ENCODE measurements at places on chromosomes 6 and 20.

DNA sequence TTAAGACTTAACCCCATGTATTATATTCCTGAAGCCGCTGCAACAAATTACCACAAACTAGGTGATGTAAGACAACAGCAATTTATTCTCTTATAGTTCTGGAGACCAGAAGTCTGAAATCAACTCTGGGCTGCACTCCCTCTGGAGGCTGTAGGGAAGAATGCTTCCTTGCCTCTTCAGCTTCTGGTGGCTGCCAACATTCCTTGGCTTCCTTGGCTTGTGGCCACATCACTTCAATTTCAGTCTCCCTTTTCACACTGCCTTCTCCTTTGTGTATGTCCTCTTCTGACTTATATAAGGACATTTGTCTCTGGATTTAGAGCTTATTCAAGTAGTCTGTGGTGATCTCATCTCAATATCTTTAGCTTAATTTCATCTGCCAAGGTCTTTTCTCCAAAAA lies 141.6 kb downstream of the DHX35 start:
- no peak for DNase-seq

GRCh38 chr6:15573384-15573783 lies 89.4 kb downstream of the DTNBP1 start:
- no peak for DNase-seq

DNA sequence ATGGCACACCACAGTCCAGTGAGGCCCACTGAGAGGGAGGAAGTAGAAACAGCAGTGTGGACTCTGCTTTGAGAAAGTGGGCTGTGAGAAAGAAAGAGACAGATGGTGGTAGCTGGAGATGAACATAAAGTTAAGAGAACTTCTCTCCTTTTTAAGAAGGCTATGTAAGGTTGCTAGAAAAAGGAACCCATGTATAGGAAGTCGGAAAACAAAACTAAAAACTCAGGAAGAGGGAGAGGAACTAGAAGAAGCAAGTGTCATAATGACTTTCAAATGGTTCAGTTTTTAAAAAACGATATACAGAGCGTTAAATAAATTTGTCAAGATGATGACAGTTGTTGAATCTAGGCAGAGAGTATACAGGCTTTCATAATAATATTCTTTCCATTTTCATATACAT lies 25.4 kb upstream of the GMNN start:
- no peak for DNase-seq

DNA sequence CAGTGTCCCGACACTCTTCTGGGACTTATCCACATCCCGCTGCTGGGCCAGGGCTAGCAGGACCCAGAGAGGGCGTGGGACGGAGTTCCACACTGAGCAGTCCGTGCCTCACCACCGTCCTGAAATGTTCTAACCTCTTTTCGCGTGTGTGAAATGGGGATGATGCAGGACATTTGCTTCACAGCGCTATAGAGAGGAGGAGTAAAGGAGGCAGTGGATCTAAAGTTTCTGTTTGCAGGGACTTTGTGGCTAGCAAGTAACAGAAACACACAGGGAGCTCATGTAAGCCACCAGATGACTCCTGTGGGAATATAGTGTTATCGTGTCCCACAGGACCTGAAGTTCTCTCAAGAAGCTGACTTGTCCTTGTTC lies 634 bp downstream of the ITPA start:
- no peak for DNase-seq

- no peak for DNase-seq
Measured at GRCh38 chr20:57400821-57401564, 9.8 kb downstream of the RBM38 start.

DNA sequence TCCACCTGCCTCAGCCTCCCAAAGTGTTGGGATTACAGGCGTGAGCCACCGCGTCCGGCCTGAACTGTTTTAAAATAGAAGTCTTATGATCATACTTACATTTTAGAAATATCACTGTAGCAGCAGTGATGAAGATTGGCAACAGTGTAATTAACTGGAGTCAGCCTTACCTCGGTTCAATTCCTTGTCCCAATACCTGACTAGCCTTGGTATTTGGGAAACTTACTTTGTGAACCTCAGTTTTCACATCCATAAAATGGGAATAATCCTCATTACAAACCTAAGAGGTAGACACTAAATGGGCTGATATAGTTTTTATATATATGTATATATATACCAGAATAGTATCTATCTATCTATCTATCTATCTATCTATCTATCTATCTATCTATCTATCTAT lies 19.3 kb downstream of the PHF20 start:
- no peak for DNase-seq

DNA sequence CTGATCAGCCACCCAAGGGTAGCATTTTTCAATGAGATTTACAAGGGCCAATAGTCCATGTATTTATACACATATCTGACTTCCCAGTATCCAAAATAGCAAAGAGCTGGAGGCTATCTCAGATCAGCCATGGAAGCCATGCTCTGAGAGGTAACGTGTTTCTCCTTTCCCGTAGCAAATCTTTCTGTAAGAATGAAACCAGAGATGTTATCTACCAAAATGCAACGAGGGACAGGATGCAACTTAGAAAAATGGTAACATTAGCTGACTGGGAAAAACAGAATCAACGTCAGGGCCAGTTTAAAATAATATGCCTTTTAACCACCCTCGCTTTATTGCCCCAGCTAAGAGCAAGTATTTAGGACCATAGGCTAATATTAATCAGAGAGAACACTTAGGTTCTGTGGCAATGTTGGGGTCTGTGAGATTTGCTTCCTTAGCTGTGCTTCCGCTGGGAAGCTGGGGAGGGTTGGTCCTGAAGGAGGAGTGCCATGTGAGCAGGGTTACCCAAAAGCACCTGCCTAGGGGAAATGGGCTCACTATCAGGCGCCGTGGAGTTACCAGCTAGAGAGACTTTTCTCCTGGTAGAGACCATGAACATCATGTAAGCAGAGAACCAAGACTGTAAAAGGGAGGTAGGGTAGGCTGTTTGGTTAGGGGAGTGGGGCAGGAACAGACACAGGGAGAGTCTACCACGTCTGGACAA lies 1.2 kb downstream of the ZNF831 start:
- no peak for DNase-seq

DNA sequence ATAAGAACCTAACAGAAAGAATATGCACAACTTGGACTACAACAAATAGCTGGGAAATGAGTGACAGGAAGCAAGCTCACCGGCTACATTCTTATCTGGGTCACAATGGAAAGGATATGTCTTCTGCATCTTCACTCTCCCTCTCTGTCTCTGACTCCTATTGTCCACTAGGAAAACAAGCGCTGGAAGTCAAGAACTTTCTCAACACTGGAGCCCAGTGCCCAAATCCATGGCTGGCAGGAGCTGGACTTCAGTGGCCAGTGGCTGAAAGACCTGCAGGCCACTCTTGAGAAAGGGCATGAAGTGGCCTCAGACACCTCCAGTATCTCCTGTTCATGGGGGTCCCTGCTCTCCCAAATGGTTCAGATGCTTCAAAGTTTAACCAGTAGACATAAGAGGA lies 62.0 kb downstream of the FAM50B start:
- DNase-seq, result no peak

- no peak for DNase-seq
Measured at GRCh38 chr6:134675110-134676054, 274.5 kb downstream of the ALDH8A1 start.

- DNase-seq, result no peak
Measured at GRCh38 chr6:134647861-134648260, 302.0 kb downstream of the ALDH8A1 start.

- DNase-seq, result no peak
Measured at GRCh38 chr20:43925801-43926200, 11.1 kb downstream of the TOX2 start.

DNA sequence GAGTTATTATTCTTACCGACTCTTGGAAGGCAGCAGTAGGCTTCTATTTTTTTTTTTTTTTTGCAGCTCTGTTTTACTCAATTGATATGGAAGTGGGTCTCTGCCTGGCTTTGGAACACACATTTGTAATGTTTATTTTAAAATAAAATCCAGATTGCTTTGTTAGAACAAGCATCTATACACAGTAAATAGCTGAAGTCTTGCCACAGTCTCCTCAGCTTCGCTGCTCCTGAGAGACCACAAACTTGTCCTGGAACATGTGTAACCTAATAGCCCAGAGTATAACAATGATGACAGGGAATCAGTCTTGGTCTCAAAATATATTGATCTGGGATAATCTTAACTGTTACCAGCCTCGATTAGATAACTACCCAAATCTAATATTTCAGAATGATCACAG lies 299.8 kb upstream of the NOX3 start:
- no peak for DNase-seq

DNA sequence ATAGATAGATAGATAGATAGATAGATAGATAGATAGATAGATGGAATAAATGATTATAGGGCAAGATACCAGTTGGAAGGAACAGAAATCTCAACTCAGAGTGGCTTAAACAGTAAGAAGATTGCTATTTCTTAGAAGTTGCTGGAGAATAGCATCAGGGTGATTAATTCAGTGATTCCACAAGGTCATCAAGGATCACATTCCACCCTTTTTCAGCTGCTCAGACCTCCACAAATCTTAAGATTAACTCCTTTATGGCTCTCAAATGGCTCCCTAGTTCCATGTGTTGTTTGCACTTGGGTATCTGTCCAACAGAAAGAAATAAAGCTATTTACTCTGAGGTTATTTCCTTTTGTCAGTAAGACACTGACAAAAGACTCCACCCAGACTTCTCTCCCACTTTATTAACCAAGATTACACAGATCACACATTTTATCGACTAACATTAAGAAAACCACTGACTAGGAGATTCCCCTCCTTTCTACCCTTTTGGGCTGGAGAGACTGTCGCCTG lies 68.3 kb upstream of the KIF16B start:
- no peak for DNase-seq

DNA sequence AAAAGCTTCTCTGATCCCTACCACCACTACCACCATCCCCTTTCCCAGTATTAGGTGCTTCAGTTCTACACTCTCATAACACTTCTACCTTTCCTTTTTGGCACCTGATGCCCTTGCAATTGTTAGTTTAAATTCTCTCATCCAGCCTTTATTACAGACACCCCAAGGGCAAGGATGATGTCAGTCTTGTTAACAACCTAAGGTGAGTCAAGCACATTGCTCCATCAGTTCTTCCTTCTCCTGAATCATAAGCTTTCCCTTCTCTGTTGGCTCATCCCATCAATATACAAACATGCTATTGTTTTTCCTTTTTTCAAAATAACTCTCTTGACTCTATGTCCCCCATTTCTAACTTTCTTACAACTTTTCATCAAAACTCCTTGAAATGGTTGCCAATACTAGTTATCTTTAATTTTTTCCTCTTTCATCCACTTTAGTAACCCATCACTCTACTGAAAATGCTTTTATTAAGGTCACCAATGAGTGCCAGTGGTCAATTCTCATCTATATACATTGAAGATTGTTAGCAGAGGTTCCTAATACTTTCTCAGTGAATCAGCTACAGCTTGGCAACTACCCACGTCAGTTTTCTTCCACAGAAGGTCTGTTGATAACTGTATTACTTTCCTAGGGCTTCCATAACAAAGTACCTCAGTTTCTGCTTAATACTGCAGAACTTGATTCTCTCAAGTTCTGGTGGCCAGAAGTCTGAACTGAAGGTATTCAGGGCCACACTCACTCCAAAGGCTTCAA lies 97.1 kb upstream of the FLRT3 start:
- no peak for DNase-seq

GRCh38 chr6:4028051-4028450 lies 50.9 kb downstream of the FAM217A start:
- no peak for DNase-seq

DNA sequence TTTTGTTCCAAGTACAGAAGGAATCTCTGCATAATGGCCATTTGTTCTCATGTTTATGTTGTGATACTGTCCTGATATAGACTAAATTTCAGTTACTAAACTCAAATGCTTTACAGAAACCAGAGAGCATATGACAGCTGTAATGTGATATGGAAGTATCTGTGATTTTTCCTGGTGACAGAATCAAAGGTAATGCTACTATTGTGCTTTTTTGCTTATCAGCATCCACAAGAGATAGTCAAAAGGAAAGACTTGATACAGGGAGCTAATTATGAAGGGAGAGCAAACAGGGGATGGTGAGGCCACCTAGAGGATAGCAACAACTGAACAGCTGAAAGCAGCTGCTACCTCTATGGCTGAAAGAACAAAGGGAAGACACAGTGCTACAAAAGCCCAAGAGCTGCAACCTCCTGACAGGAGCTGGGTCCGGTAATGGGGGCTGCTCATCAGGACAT lies 181.4 kb downstream of the PHF3 start:
- DNase-seq, result peak; percentile 28

GRCh38 chr6:33583591-33584155 lies 3.6 kb upstream of the BAK1 start:
- no peak for DNase-seq

DNA sequence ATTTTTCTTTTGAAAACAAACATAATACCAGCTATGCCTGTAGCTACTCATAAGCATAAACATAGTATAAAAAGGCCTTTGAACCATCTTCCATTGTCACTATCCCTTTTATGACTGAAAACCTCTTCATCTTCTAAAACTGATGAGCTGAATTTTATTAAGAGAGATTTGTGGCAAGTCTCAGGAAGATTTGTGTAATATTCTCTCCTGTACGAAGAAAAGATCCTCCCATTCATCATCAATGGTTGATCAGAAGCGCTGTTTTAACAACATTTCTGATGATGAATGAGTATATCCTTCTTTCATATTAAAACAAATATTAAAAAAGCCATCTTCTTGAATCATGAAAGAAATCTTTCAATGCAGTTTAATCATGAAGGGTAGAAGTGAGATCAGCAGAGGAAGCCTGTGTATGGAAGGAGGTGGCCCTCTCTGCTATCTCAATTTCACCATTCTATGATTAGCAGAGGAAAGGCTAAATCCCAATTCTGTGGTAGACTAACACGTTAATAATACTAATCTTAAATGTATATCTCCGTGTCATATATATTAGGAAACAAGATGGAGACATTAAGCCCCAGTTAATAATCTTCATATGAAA lies 430.2 kb downstream of the FRK start:
- no peak for DNase-seq

DNA sequence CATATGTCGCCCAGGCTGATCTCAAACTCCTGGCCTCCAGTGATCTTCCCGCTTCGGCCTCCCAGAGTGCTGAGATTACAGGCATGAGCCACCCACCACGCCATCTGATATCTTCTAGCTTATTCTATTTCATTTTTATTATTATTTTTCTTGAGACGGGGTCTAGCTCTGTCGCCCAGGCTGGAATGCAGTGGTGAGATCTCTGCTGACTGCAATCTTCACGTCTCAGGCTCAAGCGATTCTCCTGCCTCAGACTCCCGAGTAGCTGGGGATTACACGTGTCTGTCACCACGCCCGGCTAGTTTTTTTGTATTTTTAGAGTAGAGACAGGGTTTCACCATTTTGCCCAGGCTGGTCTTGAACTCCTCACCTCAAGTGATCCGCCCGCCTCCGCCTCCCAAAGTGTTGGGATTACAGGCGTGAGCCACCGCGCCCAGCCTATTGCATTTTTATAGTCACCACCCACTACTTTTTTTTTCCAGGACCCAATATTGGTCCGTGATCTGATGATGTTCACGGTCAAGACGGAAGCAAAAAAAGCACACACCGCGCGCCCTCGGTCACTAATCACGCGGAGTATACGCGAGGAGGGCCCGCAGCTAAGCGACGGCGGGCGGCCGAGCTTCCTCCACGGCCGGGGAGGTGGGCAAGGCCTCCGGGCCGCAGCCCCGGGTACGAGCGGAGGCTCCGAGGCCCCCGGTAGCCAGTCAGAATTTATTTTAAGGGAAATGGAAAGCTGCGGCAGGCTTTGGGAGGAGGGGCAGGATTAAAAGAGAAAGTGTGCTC lies 1.1 kb upstream of the LSM14B start:
- no peak for DNase-seq

- no peak for DNase-seq
Measured at GRCh38 chr6:27706431-27706830, 205.8 kb downstream of the OR2B2 start.
